ENCODE measurements at places on chromosomes 13 and 19.
A peak's percentile ranks its signal among the peaks of the same experiment; 100 is the strongest.

DNA sequence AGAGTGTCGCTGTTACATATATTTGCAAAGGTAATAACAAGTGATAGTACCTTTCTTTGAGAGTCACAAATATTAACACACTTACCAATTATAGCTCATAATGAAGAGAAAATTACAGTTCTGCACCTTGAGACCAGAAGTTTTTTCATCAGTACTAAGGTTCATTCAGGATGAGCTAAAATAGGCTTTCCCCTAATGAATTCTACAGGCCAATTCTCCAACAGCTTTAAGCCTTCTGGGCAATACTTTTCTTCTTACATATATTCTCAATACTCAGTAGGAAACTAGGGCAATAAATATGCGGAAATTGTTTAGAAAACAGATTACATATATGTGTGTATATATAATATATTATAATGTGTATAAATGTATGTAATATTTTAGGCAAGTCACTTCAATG lies 2672.8 kb upstream of the PCDH20 start:
- no peak for DNase-seq

DNA sequence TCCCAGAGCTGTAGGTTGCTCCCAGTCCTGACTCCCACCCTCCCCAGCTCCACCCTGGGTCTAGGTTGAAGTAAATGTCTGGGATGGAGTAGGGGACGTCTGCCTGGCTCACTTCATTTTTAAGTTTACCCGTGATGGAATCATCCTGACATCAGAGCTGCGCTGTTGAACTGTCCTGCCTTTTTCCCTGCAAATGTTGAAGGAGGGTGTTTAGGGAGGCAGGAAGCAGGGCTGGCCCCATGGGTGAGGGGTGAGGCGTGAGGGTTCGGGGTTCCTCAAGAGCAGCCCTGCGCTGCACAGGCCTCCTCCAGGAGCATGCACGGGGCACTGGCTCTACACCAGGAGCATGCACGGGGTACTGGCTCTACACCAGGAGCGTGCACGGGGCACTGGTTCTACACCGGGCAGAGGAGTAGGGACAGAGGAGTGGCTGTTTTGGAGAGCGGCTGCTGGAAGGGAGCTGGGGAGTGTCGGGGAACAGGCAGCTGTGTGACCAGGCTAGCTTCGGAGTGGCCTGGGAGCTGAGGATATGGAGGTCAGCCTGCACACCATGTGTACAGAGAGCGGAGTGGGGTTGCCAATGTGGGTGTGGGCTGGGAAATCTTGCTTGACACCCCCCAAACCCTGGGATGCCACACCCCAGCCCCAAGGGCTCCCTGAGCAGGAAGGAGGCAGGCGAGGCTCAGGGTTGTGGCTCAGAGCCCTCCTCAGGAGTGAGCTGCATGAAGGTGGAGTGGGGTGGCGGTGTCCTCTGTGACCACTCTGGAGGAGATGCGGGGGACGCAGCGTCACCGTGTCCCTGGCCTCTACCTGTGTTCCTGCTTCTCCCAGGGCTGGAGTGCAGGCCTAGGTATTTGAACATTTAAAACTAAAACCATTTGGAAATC lies 63.3 kb downstream of the GPR12 start:
- no peak for DNase-seq

GRCh38 chr13:83943530-83944279 lies 61.4 kb upstream of the SLITRK1 start:
- DNase-seq, result peak; percentile 1

DNA sequence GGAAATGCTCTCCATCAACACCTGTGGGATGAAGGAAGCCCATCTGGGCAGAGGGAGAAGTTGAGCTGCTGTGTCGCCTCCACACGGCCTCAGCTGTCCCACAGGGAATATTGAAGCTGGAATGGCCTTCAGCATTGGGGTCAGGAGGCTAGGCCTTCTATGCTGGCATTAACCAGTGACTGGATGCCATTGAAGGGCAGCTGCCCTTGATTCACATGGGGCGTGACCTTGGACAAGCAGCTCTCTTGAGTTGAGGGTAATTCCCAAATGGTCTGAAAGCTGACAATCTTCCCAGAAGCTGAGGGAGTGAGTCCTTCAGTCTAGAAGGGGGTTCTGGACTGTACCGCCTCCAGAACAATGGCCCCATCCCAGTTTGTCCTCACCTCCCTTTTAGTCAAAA lies 6.7 kb downstream of the BCL3 start:
- DNase-seq, result no peak

DNA sequence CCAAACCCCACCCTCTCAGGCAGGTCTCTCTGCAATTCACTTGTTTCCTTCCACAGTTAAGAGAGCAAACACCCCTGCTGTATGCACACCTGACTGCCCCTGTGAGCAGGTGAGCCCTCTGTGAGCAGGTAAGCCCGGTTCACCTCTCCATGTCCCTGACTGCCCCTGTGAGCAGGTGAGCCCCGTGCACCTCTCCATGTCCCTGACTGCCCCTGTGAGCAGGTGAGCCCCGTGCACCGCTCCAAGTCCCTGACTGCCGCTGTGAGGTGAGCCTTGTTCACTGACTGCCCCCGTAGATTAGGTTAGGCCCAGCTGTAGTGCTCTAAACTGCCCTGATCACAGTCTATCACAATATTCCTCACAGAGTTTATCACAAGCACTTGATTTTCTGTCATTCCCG lies 29.2 kb downstream of the TMTC4 start:
- no peak for DNase-seq

DNA sequence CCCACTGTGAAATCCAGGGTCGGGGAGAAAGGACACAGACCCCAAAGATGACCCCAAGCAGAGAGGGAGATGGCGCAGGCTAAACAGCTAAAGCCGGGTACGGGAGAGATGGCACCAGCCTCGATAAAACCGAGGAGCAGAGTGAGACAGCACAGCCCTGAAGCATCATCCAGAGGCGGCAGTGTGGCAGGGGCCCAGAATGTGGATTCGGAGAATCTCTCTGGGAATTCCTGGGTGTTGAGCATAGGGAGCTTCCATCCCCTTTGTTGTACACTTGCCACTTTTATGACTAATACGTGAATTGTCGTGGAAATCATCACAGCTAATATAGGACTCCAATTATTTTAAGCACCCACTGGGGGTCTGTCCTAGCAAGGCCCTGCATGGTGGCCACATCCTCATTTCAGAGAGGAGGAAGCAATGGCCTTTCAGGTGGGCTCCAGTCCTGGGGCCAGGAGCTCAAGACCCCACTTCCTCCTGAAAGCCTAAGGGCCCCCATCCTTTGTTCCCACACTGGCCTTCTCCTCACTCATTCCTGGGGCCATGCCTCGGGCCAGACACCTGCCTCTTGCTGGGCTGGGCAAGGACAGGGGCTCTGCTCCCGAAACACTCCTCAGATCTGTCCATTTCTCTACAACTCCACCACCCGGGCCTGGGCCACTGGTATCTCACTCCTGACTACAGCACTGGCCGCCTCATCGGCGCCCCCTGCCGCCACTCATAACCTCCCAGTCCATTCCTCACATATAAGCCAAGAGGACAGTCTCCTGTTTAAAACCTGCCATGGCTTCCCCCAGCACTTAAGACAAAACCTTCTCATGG lies 29.3 kb upstream of the ATP1A3 start:
- peak; percentile 14 for DNase-seq

- DNase-seq, result peak; percentile 77
These were observed 27.4 kb upstream of the TIMM44 start for GRCh38 chr19:7970716-7971448.

DNA sequence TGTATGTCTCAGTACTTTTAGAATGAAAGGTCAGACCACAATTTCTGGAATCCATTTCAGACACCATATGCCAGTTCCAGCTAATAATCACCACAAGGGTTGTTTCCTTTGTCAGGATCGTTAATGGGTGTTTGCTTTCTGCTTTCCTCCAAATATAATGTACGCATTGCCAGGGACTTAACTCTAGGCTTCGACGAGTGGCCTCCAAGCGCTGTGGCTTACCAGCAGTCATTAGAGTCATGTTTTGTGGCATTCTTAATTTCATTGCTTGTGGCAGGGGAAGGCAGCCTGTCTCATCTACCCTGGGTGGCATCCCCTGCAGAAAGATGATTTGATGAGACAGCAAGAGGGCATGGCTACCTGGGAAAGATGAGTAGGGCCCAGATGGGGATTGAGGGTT lies 22.5 kb downstream of the SAFB start:
- DNase-seq, result no peak

GRCh38 chr13:114154476-114154875 lies 22.1 kb upstream of the RASA3 start:
- DNase-seq, result no peak

DNA sequence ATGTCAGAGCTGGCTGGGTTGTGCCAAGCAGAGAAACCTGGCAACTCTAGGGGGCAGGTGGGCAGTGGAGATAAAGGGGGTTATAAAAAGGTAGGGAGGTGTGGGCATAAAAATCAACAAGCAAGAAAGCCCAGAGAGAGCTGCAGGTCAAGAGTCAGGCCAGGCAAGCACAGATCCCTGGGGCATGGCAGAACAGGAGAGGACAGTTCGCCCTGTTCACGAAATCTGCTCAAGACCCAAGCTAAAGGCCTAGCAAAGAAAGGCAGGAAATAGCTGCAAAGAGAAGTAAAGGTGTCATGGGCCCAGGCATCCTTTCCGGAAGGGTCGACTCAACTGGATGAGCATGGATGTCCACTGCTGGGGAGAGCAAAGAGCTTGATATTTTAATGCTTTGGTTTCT lies 3.4 kb downstream of the MBNL2 start:
- DNase-seq, result no peak

DNA sequence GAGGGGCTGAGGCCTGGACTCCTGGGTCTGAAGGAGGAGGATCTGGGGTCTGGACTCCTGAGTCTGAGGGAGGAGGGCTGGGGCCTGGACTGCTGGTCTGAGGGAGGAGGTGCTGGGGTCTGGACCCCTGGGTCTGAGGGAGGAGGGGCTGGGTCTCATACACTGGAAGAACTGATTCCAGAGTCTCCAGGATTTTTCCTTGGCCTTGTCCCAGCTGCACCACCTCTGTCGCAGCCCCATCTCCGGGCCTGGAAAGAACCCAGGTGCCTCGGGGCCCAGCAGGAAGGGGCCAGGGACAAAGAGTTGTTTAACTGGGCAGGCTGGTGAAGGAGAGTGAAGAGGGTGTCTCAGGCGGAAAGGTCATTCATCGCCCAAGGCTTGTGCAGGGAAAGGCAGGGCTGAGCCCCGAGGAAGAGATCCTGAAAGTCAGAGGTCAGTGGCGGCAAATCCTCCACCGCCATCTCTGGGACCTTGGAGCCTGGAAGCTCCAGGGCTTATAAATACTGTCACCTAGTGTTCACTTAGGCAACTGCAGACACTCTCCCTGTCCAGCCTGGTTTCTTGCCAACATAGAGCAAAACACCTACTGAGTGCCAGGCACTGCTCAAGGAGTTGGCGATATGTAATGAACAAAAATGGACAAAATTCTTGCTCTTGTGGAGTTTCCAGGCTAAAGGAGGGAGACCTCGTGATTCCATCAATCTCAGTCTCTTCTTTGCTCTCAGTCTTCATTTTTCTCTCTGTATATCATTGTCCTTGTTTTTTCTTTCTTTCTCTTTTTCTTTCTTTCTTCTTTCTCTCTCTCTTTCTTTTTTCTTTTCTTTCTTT lies 4.4 kb upstream of the KCNN4 start:
- peak; percentile 85 for DNase-seq

- DNase-seq, result peak; percentile 70
These were observed 30.7 kb downstream of the HTR2A start for GRCh38 chr13:46866150-46866549.

- DNase-seq, result no peak
These were observed 20.0 kb upstream of the ATP12A start for GRCh38 chr13:24660023-24660741.

DNA sequence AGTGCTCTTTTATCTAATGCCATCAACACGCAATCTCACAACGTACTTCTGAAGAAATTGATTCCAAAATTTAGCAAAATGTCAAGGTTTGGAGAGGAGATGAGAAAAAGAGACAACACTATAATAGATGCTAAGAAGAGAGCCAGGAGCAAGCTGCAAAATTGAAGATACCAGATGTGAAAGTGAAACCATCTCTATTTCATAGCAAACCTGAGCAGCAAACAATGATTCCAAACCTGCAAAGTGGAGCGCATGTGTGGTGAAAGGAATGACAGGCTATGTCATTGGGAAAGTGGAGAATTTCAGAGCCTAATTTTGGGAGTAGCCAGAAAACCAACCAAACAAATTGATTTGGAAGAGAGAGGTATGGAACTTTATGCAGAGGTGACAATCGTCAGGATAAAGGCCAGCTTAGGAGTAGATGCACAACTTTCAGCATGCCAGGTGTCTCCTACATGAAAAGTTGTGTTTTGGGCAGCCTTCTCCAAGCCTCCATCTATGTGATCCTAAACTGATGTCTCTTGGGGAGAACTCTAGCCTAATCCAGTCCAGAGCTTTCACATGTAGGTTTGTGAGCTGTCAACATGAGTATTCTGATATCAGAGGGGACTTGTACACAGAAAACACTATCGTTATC lies 158.4 kb upstream of the FNDC3A start:
- no peak for DNase-seq

GRCh38 chr13:106369091-106369490 lies 166.4 kb downstream of the EFNB2 start:
- no peak for DNase-seq

DNA sequence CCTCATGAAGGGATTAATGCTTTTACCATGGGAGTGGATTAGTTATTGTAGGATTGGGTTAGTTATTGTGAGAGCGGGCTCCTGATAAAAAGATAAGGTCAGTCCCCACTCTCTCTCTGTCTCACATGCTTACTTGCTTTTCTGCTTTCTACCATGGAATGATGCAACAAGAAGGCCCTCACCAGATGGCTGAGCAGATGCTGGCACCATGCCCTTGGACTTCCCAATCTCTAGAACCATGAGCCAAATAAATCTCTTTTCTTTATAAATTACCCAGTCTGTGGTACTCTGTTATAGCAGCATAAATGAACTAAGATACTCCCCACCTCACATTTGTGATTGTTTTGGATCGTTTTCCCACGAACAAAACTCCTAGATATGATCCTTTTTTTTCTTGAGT lies 353.8 kb downstream of the DNAJC15 start:
- no peak for DNase-seq

GRCh38 chr13:84050536-84050935 lies 168.3 kb upstream of the SLITRK1 start:
- DNase-seq, result no peak

- no peak for DNase-seq
These were observed 3.8 kb downstream of the MZF1 start for GRCh38 chr19:58569191-58569942.

GRCh38 chr13:87123987-87124784 lies 547.0 kb upstream of the SLITRK5 start:
- peak; percentile 83 for DNase-seq

- no peak for DNase-seq
These were observed 7.5 kb downstream of the HAUS5 start for GRCh38 chr19:35620001-35620400.

- DNase-seq, result no peak
These were observed 17.4 kb downstream of the NMRK2 start for GRCh38 chr19:3949997-3950859.

- DNase-seq, result no peak
These were observed 47.6 kb downstream of the CHST8 start for GRCh38 chr19:33669376-33669775.

DNA sequence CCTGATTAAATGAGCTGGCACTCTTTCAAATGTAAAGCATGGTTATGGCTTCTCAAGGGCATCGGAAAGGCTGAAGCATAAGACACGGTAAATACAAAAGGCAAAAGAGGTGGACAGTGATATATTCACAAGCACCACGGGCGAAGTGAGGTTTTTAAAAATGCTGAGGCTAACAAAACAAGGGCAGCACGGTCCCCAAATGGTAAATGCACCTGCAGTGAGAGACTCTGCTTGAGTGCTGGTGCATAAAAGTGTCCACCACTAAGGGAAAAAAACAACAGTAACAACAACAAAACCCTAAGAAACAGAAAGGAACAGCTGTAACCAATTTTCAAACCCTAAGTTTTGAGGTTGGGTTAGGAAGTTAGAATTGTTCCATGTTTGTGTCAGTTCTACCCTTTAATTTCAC lies 234.9 kb downstream of the PCDH9 start:
- DNase-seq, result no peak
